Activated CD4-positive, alpha-beta T cell treated with anti-CD3 and anti-CD28 coated beads for 36 hours (primary cell): ENCODE measurements at places on chromosomes 12 and 14.

DNA sequence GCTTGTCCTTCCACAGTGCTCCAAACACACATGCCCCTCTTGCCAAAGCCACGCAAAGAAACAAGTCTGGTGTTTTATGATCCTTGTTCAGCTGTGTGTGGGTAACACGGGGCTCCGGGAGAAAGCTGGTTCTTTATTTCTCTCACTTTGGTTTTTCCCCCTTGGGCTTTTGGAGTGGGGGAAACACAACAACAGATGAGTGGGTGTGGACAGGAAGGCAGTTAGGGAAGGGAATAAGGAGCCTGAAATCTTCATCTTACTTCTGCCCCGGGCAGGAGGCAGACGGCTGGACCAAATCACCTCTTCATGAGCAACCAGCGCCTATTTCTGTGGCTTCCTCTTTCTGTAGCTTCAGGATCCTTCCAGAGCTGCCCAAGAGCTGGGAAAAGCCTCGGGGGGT, 218.5 kb downstream of the PHETA1 start:
- DNase-seq, result no peak

DNA sequence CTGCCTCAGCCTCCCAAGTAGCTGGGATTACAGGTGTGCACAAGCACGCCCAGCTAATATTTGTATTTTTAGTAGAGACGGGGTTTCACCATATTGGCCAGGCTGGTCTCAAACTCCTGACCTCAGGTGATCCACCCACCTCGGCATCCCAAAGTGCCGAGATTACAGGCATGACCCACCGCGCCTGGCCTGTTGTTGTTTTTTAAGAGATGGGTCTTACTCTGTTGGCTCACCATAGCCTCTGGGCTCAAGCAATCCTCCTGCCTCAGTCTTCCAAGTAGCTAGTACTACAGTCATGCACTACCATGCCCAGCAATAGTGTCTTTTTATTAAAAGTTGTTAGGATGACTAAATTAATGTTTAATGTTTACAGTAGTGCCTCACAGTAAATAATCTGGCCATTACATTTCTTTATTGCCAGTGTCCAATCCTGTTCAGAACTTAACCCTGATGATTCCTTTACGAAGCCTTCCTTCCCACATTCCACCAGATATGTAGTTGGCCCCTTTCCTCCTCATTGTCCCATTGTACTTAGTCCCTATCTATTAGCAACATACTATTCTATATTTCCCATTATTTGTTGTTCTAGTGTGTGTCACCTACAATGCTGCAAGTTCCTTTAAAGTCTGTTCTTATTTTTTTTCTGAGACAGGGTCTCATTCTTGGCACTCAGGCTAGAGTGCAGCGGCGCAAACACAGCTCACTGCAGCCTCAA, 8.8 kb upstream of the SMARCC2 start:
- no peak for DNase-seq

- DNase-seq, result no peak
Observed at GRCh38 chr14:88804477-88804876, 11.7 kb upstream of the EML5 start.

DNA sequence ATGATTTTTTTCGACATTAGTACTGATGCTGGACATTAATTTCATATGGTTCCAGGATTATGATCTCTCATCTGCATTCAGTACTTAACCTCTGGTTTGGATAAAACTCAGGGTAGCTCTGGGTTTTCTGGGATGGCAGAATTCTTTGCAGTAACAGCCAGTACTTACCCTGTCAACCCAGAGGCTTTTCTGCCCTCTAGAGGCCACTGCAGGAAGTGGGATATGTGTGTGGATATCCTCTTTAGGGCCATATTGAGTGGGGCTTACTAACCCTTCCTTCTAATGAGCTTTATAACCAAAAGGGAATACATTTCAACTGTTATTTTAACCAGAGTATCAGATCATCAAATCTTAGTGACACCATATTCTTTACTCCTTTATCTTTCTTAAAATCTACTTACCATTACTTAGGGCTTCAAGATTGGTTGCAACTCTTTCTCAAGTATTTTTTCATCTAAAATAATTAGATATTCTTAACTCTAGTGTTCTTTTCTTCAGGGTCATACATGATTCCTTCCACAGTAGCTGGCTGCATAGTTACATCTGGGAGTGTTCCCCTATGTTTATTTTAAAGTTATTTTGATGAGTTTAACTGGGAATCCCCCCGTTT, 488.0 kb upstream of the STXBP6 start:
- peak; percentile 46 for DNase-seq

GRCh38 chr12:48512855-48513254, 12.6 kb upstream of the OR8S1 start:
- DNase-seq, result peak; percentile 29
